ENCODE measurements at places on chromosomes 12 and 14.
A peak's percentile ranks its signal among the peaks of the same experiment; 100 is the strongest.

DNA sequence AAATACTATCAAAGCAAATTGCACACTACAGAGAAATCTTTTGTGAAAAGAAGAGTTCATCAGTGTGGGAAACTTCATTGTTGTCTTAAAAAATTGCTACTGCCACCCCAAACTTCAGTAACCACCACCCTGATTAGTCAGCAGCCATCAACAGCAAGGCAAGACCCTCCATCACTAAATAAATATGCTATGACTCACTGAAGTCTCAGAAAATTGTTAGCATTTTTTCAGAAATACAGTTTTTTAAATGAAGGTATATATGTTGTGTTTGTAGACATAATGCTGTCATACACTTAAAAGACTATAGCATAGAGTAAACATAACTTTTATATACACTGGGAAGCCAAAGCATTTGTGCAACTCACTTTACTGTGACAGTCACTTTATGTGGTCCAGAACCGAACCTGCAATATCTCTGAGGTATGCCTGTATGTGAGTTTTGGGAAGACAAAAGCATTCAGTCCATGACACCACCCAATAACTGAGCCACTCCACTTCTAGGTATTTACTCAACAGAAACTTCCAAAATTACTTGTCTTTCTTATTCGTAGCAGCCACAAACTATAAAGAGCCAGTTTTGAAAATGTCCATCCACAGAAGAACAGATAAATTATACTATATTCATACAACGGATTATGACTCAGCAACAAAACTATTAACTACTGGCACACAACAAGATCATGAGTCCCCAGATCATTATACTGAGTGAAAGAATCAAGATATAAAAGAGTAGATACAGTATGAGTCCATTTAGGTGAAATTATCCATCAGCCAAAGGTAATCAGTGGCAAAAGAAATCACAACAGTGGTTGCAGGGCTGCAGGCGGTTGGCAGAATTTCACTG is 649.6 kb downstream of the BCL11B start:
- no peak for DNase-seq

- DNase-seq = no peak
Observed at GRCh38 chr14:53553221-53553620, 400.1 kb upstream of the DDHD1 start.

GRCh38 chr12:105329926-105330282 is 587 bp upstream of the C12orf75 start:
- DNase-seq = peak; percentile 11

DNA sequence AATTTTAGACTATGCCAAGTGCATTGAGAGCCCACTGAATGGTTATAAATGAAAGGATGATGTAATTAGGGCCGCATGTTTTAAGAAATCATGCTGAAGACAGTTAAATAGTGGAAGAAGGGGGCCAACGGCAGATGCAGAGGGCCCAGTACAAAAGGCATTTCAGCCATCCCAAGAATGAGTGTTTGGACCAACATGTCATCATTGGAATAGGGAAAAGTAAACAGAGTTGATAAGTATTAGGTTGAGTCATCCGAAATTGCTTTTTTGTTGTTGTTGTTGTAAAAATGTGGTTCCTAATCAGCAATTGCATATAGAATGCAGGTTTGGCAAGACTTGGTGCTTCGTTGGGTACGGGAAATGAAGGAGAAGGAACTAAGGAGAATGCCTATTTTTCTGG is 29.5 kb downstream of the BMP4 start:
- DNase-seq = no peak

DNA sequence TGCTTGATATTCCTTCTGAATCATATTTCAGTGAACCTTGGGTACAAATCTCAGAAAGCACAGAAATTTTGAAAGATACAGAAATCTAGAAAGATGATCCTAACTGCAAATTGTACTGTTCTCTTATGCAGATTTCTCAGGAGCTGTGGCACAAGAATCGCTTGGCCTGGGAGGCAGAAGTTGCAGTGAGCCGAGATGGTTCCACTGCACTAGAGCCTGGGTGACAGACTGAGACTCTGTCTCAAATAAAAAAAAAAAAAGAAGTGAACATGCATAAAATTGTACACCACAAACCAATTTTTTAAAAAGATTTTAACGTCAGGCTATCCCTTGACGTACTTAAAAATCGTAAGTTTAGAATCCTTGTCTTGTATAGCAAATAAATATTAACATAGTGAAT is 31.3 kb downstream of the SCAF11 start:
- no peak for DNase-seq

GRCh38 chr12:129034558-129035289 is 181.4 kb downstream of the GLT1D1 start:
- no peak for DNase-seq

- DNase-seq = no peak
Observed at GRCh38 chr12:51115533-51115932, 32.1 kb upstream of the CSRNP2 start.

DNA sequence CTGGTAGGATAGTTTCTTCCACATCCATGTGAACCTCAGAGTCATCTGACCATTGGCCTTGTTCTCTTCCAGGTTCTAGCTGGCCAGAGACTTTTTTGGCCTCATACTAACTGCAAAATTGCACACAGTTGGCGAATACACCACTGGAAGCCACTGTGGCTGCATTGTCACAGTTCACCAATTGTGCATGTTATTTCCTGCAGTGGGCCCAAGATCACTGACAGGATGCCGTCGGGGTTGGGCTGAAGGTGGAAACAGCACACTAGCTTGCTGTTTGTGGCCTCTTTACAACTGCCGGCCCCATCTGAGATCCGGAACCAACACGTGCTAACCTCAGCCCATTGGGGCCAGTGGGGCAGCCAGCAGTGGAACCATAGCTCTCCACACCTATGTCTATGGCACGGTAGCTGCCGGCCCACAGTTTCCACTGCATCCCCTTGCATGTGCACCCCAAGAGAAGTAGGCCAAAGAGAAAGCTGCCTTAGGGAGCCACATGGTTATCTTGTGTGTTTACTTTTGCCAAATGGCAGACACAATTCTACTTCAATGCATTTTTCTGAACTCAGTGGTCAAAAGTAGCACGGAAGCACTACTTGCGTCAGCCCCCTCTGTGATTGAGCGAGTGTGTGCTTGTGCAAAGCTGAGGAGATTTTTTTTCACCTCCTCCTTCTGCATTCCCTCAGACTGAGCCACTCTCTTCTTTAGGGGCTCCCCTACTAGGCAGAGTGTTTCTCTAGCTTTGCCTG is 464.0 kb downstream of the RAD51B start:
- DNase-seq = peak; percentile 59

GRCh38 chr14:33460164-33460563 is 490.7 kb downstream of the EGLN3 start:
- no peak for DNase-seq

GRCh38 chr14:58362798-58363412 is 32.8 kb upstream of the TOMM20L start:
- DNase-seq = no peak

DNA sequence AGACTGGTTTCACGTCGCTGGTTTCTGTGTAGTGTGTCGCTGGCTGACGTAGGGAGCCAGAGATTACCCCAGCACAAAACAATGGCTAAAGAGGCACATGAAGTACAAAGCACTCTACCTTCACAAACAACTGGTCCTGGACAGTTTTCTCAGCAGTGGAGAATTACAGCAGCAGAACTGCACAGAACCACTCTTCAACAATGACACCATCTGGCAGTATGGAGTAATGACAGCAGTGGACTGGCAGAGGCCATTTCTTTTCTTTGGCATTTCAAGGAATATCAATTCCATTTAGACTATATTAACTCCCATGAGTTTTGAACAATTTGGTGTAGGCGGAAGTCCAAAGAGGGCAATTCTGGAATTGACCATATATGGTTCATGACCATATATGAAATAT is 1074.1 kb downstream of the AACS start:
- no peak for DNase-seq

DNA sequence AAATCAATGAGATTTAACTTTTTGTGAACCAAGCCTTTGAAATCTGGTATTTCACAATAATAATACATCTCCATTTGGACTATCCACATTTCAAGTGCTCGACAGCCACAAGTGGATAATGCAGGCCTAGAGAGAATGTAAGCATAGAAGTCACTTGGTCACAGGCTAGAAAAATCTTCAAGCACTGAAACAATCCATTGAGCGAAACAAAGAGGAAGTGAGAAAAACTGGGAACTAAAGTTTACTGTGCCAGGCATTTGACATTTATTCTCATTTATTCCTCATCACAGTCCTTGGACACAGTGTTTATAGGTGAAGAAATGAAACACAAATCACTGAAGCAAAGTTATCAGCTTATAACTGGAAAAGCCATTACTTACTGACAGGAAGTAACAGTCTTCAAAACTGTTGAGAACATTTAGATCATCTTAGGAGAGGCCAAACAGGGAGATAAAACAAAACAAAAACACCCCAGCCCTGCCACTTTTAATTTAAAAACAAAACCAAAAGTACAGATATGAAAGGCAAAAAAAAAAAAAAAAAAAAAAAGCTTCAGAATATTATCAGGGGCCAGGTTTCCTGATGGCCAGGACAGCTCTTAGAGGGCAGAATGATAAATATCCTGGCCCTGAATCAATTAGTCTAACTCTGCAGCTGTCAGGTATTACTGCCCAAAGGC is 29.2 kb downstream of the GNS start:
- DNase-seq = no peak

DNA sequence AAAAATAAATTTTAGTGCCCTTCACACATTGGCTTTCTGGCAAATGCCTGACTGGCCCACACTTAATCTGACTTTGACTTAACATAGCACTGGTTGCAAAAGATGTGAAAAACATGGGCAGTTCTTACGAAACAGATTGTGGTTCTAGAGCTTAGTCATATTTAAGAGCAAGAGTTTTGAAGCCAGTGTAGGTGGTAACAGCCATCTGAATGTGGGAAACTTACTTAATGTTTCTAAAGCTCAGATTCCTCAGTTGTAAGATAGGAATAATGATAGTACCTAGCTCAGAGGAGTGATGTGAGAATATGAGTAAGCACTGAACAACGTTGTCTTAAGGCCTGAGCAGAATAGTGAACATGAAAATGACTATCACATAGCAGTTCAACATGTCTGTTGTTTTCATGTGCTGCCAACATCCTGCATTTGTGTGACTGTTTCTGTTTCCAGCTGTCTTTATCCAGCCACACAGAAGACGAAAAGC is 262.7 kb downstream of the SYT1 start:
- no peak for DNase-seq

DNA sequence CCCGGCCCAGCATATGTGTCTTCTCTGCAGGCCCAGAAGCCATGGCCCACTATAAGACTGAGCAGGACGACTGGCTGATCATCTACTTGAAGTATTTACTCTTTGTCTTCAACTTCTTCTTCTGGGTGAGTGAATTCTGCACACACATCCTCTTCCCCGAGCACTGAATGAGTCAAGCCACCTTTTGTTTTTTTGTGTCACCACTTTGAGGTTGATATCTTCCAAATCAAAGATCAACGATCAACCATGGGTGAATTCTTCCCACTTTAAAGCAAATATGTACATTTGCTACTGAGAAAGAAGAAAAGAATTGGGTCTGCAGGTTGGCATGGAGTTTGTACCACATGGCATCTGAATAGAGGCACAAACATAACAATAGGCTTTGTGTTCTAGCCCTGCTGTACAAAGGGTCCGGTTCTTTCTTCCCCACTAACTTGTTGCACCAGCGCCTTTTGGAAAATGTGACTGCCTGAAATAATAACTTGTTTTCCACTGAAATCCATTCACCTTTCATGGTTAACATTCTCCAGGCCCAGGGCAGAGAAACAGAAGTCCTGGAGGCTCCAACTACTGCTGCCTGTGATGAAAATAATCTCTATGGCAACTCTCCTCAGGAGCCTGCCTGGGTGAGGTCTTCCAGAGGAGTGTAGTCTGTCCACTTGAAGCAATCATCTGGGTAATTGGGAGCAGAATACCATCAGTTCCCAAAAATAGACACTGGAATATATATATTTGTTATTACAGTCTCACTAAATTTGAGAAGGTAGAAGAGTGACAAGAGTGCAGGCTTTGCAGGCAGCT is 27.6 kb downstream of the TSPAN11 start:
- no peak for DNase-seq

DNA sequence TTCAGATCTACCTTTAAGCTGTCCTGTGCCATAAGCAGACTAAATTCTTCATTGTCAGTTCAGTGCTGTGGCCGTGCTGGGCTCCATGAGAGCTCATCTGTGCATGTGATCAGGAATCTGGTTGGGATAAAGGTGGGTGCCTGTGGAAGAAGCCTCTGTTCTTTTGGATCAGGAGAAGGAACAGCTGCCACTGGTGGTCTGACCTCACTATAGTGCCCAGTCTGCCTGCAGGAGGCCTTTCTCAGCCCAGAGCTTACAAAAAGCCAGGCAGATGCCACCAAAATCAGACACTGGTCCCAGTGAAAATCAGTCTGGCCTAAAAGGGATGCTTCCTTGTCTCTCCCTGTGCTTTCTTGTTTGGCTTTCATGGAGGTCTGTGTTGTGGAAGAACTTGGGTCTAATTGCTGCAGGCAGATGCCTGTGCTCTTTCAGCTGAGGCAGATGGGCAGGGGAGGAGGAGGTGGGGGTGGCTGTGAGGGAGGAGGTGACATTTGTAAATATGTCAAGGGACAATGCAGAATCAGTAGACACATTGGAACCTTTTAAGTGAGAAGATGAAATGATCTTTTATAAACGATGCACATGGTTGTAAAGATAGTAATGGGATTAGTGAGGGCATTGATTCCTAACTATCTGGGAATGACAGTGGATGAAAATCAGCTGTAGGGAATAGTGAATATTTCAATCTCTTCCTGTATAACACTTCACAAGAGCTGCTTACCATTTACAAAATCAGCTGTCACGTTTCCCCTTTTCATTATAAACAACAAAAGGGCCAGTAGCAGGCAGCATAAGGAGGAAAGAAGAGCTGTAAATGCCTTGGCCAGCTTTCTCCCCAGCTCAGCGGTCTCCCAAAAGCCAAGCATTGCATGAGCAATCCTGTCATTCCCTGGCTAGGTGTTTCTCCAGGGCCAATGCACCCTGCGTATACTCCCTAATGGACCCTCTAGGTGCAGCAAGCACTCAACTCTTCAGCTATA is 44.6 kb downstream of the CACNA2D4 start:
- no peak for DNase-seq

GRCh38 chr14:75279763-75280290 is 1.2 kb downstream of the FOS start:
- no peak for DNase-seq

DNA sequence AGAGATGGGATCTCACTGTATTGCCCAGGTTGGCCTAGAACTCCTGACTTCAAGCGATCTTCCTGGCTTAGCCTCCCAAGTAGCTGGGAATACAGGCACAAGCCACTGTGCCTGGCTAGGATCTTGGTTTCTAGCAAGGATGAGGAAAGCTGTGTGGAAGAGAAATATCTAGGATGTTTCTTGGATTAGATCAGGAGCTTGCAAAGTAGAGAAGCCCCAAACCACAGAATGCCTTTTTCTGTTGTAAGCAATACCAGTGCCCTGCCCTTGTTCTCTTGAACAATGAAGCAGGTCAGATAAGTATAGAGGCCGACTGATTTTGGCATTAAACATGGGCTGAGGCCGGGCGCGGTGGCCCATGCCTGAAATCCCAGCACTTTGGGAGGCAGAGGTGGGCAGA is 44.3 kb upstream of the STRN3 start:
- DNase-seq = no peak

DNA sequence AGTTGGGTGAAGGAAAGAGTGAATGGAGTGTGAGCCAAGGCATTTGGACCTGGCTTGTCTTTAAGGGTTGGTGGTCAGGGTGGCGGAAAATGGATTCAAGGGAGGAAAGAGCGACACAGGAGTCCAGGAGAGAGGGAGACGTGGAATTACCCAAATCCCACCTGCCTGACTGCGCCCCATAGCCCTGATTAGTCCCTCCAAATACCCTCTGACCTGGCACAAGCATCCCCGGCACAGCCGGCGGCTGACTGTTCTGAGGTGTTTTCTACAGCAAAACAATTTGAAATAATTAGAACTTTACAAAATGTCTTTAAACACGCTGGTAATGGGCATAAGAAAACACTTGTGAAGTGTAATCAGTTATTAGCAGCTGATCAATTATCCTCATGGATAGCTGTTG is 175.8 kb downstream of the PHETA1 start:
- DNase-seq = no peak

Measured in stimulated activated CD4-positive, alpha-beta T cell treated with anti-CD3 and anti-CD28 coated beads, Interleukin-15, amount 100 ng/mL, for 24 hours (primary cell).